ENCODE measurements at places on chromosomes 7 and 10.

- no peak for DNase-seq
These were observed 149.1 kb downstream of the UBE2H start for GRCh38 chr7:129803546-129804081.

DNA sequence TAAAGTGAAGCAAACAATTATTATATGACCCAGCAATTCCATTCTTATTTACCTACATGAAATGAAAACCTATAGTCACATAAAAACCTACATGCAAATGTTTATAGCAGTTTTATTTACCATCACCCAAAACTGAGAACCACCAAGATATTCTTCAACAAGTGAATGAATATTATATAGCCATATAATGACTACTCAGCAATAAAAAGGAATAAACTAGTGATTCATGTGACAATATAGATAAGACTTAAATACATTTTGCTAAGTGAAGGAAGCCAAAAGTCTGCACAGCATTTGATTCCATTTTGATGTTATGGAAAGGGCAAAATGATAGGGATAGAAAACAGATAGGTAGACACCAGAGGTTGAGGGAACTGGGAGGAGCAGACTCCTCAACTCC, 31.7 kb downstream of the PODXL start:
- DNase-seq = no peak

GRCh38 chr10:43931308-43931930, 282.7 kb upstream of the ZNF32 start:
- no peak for DNase-seq

DNA sequence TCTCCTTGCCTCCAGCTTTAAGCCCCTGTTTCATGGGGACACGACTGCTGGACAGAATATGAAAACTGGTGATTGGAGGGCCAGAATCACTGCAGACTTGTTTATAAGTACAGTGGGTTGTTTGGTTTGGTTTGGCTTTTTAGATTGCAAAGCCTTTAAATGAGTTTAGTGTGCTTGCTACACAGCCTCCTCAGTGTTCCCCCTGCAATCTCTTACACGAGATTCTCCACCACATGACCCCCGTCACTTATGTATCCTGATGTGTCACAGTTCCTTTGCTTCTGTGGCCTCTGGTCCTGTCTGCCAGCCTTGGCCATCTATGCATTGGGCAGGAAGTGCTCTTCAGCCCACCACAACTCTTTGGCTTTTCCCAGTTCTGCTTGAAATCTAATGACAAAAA, 103.7 kb upstream of the ANKRD1 start:
- DNase-seq = no peak

GRCh38 chr10:58436071-58436470, 50.9 kb downstream of the TFAM start:
- DNase-seq = no peak

- no peak for DNase-seq
These were observed 33.1 kb downstream of the CAV1 start for GRCh38 chr7:116557901-116558300.

- DNase-seq = no peak
These were observed 334.1 kb downstream of the HPSE2 start for GRCh38 chr10:98901441-98902110.

DNA sequence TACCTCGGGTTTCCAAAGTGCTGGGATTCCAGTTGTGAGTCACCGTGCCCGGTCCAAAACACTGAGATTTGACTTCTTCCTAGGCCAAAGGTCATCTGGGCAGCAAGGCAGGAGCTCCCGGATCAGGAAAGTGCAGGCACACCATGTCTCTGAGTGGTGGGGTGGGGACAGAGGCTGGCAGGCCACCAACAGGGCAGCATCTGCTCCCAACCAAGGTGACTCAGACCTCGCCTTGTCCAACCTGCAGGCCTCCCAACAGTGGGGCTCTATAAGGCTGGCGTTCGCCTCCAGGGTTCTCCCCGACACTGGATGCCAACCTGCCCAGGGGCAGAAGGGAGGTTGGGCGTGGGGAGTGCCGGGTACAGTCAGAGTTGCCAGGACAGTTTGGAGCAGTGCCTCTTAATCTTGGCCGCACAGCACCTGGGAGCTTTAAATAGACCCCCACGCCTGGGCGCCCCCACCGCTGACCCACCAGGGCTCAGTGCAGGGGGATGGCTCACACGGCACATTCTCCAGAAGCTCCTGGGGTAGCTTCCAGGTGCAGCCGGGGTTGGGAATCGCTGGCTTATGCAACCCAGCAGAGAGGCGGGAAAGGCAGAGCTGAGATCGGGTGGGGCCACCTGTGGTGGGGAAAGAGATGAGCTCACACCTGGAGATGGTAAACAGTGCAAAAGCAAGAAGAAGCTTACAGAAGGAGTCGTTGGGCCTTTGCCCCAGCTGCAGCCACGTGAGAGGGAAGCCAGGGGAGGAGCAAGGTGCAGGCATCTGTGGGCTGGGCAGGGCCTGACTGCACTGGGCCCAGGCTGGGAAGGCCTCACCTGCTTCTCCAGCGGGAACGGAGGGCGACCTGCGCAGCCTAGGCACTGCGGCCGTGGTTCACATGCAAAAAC, 10.9 kb downstream of the CALML5 start:
- DNase-seq = no peak

DNA sequence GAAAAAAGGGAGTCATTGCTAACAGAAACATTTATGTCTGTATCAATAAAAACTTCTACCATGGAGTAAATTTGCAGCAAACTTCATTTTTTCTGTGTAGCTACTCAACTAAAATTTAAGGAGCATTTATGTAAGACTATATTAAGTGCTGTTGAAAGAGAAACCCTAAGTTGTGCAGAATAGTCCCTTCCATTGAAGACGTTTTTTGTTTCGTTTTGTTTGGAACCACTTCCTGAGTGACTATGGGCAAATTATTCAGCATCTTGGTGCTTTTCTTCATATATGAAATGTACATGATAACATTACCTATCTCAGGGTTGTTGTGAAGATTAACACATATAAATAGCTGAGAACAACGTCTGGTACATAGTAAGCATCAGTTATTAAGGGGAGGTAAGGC, 24.3 kb downstream of the SEM1 start:
- no peak for DNase-seq

Data from effector memory CD4-positive, alpha-beta T cell (primary cell).